Osteocyte (in vitro differentiated cells): ENCODE measurements at places on chromosomes 12 and 14. TPM values are rescaled to one million over a fixed set of nuclear protein-coding genes. Genes with fewer than 3 reads are reported as not detected.

FAM181A gene
- not detected in 2 replicates for total RNA-seq

RTN1 gene
- total RNA-seq: not detected in 2 replicates

NOXRED1 gene
- total RNA-seq: 0.35 and 0.84 TPM in 2 replicates

DDX24 gene
- 167 and 170 TPM in 2 replicates for total RNA-seq

MSRB3 gene
- total RNA-seq: 75.8 and 77.3 TPM in 2 replicates

C14orf39 gene
- total RNA-seq: 1.1 and 1.4 TPM in 2 replicates

AEBP2 gene
- 33.5 and 35.8 TPM in 2 replicates for total RNA-seq

PIWIL1 gene
- not detected in 2 replicates for total RNA-seq
